ENCODE measurements at places on chromosomes 7 and 10.
A peak's percentile ranks its signal among the peaks of the same experiment; 100 is the strongest.

DNA sequence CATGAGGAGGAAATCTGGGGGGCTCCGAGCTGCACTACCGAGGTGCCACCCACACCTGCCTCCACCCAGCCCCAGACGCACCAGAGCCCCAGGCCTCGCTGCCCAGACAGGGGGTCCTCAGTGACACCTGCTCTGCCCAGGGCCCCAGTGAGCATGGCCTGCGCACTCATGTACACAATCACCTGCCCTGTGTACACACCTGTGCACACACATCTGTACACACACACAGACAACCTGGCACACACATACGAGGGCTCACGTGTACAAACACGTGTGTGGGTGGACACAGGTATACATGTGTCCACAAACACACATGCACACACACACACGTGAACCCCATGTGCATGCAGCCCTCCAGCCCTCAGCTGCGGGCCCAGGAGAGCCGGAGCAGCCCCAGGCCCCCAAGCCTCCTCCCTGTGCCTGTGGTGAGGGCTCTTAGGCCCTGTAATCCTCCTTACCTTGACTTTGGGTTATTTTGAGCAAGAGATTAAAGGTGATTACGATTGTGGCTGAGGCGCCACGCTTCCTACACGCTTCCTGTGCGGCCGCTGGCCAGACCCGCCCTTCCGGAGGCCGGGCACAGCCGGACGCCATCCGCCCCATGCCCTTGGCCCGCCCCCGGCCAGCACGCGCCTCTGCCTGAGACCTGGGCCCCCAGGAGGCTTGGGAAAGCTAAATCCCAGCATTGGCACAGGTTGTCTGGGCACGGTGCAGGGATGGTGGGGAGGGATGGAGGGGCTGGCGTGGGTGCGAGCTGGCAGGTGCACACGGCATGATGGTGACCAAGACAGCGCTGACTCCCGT, 71.9 kb downstream of the ELFN1 start:
- DNase-seq: peak; percentile 85

- no peak for DNase-seq
Measured at GRCh38 chr10:113600569-113600968, 47.7 kb downstream of the HABP2 start.

DNA sequence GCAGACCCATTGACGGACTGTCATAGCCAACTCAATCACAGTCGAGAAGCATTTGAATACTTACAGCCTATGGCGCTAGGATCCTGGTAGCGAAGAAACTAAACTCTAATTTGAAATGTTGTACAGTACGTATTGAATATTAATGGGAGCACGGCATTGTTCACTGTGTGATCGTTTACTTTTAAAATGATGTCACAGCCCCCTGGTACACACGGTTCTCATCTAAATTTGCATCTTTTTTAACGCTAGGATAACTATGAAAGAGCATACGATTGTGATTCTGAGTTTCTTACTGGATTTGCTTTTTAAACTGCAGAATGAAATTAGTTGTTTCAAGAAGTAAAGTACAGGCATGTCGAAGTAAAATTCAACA, 895 bp upstream of the NAPEPLD start:
- no peak for DNase-seq

GRCh38 chr7:37826825-37827224, 21.6 kb upstream of the NME8 start:
- no peak for DNase-seq

DNA sequence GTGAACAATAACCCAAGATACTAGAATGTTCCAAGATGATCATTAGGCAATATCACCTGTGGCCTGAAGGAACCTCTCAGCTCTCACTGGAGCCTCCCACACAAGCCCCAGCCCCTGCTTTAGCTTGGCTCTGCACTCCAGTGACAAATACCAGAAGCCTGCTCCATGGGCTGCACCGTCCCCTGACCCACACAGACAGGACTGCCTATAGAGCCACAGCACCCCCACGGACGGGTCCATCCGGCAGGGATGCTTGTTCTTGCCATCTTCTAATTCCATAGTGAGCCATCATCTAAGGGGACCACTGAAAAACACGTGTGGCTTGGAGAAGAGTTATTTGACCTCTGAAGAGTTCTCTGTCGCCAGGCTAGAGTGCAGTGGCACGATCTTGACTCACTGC, 100.9 kb downstream of the PTN start:
- DNase-seq: no peak
